ENCODE measurements at places on chromosomes 7 and 10.

GRCh38 chr7:35513828-35514227 lies 181.1 kb downstream of the HERPUD2 start:
- H3K27me3 ChIP-seq: peaks cover 5% of the 10 kb centered on the region
- no peaks in the 10 kb centered on the region for H3K4me1 ChIP-seq
- H3K4me3 ChIP-seq: no peak overlapping the region
- H3K36me3 ChIP-seq: no peaks in the 10 kb centered on the region
- no peak overlapping the region for H3K27ac ChIP-seq

GRCh38 chr10:77869626-77870420 lies 56.7 kb downstream of the DLG5 start:
- H3K36me3 ChIP-seq: no peaks in the 10 kb centered on the region
- no peak for DNase-seq
- no peak overlapping the region for H3K4me3 ChIP-seq
- no peaks in the 10 kb centered on the region for H3K27me3 ChIP-seq
- no peak overlapping the region for H3K27ac ChIP-seq

- H3K36me3 ChIP-seq: no peaks in the 10 kb centered on the region
- DNase-seq: no peak
- no peak overlapping the region for H3K4me3 ChIP-seq
- H3K27ac ChIP-seq: no peak overlapping the region
- H3K4me1 ChIP-seq: no peaks in the 10 kb centered on the region
Observed at GRCh38 chr7:157633465-157634185, 296.8 kb downstream of the DNAJB6 start.

DNA sequence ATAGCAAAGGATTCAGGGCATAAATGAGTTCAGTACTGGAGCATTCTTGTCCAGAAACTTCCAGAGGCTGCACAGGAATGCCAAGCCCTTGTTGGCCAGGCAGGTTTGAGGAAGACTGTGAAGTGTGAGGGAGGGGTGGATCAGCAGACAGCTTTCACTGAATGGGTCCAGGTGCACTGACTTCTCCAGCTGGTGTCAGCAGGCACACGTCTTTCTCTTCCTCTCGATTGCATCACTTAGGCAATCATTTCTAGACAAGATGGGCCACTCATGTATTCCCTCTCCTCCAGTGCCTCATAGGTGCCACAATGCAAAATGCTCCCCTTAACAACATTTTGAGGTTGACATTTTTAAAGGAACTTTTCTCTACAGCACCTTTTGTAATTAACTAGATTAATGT lies 15.6 kb upstream of the PLEKHS1 start:
- H3K27me3 ChIP-seq: peaks cover 3% of the 10 kb centered on the region
- no peak overlapping the region for H3K27ac ChIP-seq
- H3K4me1 ChIP-seq: peaks cover 2% of the 10 kb centered on the region
- no peak overlapping the region for H3K4me3 ChIP-seq
- no peak for DNase-seq
- H3K36me3 ChIP-seq: no peaks in the 10 kb centered on the region
